NCI-H2227 treated with DMSO at 0.1 percent for 48 hours (cell line): ENCODE measurements at places on chromosomes 11 and 22.
A peak's percentile ranks its signal among the peaks of the same experiment; 100 is the strongest.

GRCh38 chr22:19550382-19550781 is 26.2 kb upstream of the CLDN5 start:
- no peak for DNase-seq

DNA sequence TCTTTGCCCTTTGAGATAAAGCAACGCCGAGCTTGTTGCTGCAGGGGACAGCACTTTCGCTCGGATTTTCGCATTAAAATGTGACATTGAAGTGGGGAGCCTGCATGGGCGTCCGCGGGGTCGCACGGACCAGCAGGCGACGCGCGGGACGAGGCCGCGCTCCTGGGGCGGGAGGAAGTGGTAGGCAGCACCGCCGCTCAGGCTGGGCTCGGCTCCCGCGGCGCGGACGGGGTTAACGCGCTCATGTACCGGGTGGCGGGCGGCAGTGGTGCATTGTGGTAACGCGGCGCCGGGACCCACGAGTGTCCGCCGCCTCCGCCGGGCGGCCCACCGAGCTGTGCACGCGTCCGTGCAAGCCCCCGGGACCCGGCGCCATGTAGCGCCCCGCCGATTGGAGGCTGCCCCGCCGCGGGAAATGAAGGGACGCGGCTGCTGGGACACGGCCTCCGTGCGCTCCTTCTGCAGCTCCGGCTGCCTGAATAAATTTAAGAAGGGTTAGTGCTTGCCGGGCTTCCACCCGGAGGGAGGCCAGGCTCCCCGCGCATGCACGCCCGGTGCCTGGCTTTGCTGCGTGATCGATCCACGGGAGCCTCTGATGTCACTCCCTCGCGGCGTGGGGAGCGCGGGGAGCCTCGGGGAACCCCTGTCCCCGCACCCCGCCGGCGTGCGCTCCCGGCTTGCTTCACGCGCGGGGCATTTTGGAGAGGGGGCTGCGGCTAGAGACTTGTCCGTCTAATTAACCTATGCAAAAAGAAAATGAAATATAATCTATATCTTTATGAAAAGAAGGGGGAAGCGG is 127.7 kb downstream of the OSBP2 start:
- DNase-seq, result no peak

- no peak for DNase-seq
Observed at GRCh38 chr11:95888439-95888838, 35.5 kb downstream of the MTMR2 start.

DNA sequence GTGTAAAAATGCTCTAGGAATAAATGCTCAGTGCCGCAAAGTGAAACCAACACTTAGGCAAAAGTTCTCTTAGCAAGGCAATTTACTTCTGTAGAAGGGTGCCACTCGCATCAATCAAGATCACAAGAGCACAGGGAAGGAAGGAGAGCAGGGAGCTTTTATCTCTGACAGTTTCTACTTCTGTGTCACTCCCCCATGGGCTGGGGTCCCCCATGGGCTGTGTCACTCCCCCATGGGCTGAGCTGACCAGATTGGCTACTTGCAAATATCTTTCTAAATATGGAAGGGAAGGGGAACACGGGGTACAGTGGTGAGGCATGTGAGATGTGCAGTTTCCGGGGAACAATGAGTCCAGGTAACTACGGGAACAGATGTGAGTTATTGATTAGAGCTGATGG is 397 bp downstream of the OR52N2 start:
- DNase-seq, result no peak

GRCh38 chr11:78256962-78257361 is 68.2 kb downstream of the USP35 start:
- no peak for DNase-seq

DNA sequence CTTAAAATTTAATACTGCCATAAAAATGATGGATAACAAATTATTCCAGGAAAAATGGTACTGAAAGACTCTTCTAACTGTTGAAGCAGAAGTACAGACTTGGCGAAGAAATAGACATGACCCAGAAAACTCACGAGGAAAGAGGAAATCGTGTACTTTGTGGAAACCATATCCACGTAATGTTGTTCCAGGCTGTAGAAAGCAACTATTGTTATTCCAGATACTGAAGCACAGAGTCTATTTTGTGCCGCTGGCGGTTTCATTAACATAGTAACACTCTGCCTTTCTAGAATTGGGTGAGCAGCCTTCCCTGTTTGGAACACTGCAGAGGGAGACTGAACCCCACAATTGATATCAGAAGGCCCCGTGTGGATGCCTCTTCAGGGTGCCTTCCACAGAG is 310.6 kb downstream of the TBC1D22A start:
- DNase-seq, result no peak

GRCh38 chr11:94120946-94121345 is 7.7 kb upstream of the PANX1 start:
- no peak for DNase-seq

- DNase-seq, result no peak
Observed at GRCh38 chr11:34749666-34750659, 129.1 kb downstream of the EHF start.

- no peak for DNase-seq
Observed at GRCh38 chr11:108693852-108694251, 29.0 kb downstream of the DDX10 start.

DNA sequence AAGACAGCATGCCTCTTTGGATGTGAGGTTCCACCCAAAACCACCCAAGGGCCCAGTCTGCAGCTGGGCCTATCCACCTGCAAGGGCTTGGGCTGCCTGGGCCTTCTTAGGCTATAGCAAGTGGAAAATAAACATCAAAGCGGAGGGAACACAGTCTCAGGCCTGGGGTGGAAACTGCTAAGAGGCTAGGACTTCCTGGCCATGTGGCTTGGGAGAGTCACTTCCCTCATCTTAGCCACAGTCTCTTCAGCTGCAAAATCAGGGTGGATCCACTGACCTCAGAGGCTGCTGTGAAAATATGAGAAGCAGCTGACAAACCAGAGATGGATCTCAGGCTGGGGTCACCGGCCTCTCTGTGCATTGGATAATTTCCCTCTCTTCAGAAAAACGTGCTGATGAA is 30.6 kb upstream of the TFIP11 start:
- no peak for DNase-seq

DNA sequence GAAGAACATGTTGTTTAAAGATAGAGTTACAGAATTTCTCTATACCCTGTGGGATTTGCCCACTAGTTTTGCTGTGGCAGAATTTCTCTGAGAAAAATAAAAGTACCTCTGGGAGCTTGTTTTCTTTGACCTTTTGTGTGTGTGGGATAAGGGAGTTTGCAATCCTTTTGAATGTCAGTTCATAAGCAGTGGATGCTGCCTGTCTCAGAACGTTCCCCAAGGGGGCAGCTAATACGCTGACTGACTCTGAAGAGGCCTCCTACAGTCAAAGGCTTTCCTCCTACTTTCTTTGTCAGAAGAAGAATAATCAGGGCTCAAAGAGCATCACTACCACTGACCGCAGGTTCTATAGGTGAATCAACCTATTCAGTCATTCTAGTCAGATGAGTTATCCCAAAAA is 140.6 kb downstream of the AASDHPPT start:
- no peak for DNase-seq

DNA sequence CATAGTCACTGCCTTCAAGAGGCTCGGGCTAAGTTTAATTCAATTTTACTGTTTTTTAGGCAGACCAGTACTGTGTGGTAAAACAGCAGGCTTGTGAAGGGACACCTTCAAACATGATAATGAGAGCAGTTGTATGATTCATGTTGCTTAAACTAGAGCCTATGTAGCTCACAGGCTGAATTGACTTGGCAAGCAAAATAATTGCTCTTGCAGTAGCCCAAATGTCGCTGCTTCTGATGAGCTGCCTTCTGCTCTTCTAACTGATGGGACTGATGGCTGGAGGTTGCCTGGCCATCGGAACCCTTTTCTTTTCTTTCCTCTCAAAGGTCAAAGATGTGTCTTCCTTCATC is 137.6 kb downstream of the MAML2 start:
- DNase-seq, result no peak

GRCh38 chr22:29130476-29130875 is 57.6 kb downstream of the KREMEN1 start:
- DNase-seq, result no peak

- DNase-seq, result no peak
Observed at GRCh38 chr11:118838905-118839553, 44.7 kb upstream of the CXCR5 start.

- DNase-seq, result no peak
Observed at GRCh38 chr11:57815877-57816276, 54.3 kb downstream of the CTNND1 start.

- DNase-seq, result no peak
Observed at GRCh38 chr11:16750417-16750816, 12.0 kb downstream of the C11orf58 start.

DNA sequence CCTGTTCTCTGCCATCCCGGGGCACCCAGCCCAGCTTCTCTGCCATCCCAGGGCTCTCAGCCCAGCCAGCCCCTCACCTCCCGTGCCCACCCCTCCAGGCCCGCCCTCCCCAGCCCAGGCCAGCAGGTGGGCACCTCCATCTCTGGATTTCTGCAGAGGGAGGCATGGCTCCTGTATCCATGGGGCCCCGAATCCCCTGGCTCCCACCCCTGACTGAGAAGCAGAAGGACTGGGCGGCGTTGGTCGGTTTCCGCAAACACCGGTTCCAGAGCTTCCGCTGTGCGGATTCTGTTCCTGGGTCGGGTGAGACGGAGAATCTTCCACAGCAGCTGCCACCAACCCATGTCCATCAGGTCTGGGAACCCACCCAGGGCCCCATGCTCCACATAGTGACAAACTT is 240.3 kb downstream of the BRD1 start:
- DNase-seq, result no peak

- DNase-seq, result no peak
Observed at GRCh38 chr11:95516786-95517185, 272.8 kb downstream of the FAM76B start.

DNA sequence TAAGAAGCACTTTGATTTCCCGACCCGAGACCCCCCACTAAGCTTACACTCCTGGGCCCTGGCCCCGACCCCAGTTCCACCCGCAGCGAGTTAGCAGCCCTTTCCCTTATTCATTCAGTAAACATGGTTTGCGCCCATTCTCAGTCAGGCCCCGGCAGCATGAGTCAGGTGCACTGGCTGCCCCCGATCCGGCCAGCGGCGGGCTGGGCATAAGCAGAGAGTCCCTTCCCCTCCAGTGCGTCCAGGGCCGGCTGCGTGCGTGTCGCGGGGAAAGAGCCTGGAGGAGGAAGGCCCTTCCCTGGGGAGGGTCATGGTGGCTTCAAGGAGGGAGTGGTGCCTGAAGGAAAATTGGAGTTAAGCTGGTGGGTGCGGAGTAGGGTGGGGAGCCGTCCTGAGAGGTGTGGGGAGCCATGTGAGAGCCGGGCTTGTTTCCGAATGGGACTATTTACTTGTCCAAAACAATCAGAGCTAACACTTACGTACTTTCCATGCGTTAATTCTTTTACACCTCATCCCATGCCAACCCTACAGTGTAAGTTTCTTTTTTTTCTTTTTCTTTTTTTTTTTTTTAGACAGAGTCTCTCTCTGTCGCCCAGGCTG is 657 bp downstream of the IGHMBP2 start:
- no peak for DNase-seq

GRCh38 chr11:501683-502287 is 5.3 kb downstream of the RNH1 start:
- DNase-seq, result no peak

DNA sequence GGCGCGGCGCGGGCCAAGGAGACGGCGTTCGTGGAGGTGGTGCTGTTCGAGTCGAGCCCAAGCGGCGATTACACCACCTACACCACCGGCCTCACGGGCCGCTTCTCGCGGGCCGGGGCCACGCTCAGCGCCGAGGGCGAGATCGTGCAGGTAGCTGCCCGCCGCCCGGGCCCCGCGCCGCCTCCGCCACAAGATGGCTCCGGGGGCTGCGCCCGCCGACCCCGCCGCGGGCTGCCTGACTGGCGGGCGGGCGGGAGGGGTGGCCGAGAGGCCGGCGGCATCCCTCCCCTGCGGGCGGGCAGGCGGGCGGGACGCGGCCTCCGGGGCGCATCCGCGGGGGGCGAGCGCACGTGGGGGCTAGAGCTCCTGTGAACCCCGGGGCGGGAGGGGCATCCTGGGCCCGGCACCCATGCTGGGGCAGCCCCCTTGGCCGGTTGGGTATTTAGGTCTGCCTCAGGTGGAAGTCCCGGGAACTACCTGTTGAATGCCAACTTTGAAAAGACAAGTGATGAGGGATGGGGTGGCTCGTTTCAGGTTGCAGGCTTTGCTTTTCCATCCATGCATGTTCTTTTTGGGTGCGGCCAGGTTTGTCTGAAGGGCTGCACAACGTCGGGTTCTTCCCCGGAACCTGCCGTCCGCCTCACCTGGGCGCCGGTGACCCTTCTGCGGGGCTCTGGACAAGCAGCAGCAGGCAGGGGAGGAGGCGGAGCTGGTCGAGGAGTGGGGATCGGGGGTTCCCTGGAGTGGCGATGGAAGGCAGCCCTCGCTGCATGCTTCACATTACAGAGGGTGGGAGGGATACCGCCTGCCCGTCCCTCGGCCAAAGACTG is 760 bp downstream of the ZNRF3 start:
- DNase-seq, result no peak

DNA sequence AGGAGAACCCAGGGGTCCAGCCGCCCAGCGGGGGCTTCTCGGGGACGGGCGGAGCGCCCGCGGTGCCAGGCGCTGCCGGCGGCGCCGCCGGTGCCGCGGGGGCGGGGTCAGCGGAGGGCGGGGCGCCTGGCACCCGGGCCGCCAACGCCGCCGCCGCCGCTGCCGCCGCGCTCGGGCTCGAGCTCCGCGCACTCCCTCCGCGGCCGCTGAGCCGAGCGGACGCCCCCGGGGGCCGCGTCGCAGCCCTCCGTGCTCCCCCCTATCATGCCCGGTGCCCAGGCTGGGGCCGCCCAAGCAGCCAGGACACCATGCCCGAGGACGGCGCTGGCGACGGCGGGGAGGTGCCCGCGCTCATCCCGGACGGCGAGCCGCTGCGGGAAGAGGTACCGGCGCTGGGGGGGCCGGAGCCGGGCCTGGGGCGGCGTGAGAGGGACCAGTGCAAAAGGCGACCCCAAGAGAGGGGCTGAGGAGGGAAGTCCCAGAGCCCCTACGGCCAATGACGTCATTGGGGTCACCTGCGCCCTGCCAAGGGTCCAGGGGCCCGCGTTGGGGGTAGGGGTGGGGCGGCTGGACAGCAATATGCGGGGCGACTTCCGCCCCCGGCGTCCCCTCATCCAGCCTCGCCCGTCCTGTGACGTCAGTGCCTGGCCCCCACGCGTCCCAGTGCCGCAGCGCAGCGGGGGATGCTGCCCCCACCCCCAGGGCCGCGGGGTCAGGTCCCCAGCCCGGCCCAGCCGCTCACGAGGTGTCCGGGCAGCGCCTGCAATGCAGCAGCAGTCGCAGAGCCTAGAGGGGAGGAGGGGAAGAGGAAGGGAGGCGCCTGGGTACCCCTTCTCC is at the start of gene TMEM151A:
TSS of gene TMEM151A (plus strand) at position 189 of the 837 bp plus-strand sequence. CDS start at position 309, 120 bp downstream.
- peak; percentile 22 for DNase-seq

DNA sequence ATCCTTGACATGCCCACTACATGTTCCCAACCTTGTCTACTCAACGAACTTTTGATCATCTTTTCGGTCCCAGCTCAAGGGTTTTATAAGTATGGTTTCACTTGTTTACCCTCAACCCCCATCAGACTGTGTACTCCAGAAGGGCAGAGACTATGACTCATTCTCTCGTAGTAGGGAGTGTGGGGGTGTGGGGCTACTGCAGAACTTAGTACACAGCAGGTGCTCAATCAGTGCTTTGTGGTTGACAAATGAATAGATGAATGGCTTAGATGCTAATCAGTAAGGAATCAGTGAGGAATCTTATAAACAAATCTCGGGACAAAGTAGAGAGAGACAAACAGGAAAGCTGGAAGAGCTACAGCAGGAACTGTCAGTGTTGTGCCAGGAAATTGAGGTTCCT is 151.7 kb upstream of the PLET1 start:
- no peak for DNase-seq

GRCh38 chr22:22897947-22898346 is 10.3 kb downstream of the IGLL5 start:
- no peak for DNase-seq
